ENCODE measurements at places on chromosomes 4 and X. TPM values are rescaled to one million over a fixed set of nuclear protein-coding genes. Genes with fewer than 3 reads are reported as not detected.
A peak's percentile ranks its signal among the peaks of the same experiment; 100 is the strongest.

GRCh38 chrX:71178908-71179307 lies 34.3 kb downstream of the NLGN3 start:
- no peaks in the 10 kb centered on the region for H3K27me3 ChIP-seq
- H3K36me3 ChIP-seq = no peaks in the 10 kb centered on the region
- no peaks in the 10 kb centered on the region for H3K4me1 ChIP-seq
- no peak overlapping the region for H3K27ac ChIP-seq

Gene ZNF732
- total RNA-seq = not detected

DNA sequence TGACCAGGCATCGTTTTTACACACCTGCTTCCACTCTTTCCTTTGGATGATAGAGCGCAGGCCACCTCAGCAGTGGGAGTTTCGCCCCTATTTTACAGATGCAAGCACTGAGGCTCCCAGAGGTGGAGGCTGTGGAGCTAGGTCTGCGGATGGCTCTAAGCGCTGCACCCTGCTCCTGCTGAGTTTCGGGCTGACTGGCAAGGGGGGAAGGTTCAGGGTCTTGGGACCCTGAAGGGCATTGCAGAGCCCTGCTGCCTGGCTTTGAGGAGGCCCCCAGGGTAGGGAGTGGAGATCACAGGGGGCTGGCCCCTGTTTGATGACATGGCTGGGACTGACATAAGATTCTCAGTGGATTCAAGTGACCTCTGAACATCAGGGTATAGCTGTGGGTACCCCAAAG lies 62.8 kb upstream of the NKX1-1 start:
- H3K27ac ChIP-seq = no peak overlapping the region
- no peak for DNase-seq
- H3K4me1 ChIP-seq = peaks cover 4% of the 10 kb centered on the region
- no peaks in the 10 kb centered on the region for H3K36me3 ChIP-seq
- H3K27me3 ChIP-seq = peaks cover 32% of the 10 kb centered on the region
- H3K4me3 ChIP-seq = no peak overlapping the region

DNA sequence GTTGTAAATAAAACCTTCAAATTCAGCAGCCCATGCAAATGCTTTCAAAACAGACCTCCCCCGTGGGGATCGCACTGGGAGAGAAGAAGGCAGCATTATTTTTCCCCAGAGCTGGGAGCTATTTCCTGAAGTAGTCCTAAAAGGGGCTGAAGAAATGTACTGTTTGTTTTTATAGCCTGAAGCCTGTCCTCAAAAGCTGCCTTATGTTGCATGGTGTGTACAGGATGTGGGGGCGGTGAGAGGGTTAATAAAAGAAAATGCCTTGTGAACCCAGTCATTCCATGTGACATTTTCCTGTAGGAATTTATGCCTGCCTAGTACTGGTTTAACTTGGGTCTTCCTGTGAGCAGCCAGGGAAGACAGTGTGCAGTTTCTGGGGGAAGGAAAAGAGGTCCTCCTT lies 144.1 kb downstream of the SOWAHB start:
- H3K4me1 ChIP-seq = peaks cover 11% of the 10 kb centered on the region
- DNase-seq = no peak
- no peaks in the 10 kb centered on the region for H3K27me3 ChIP-seq
- H3K36me3 ChIP-seq = no peaks in the 10 kb centered on the region
- H3K27ac ChIP-seq = peak overlapping the region; percentile 53
- no peak overlapping the region for H3K4me3 ChIP-seq

- H3K4me1 ChIP-seq = peaks cover 7% of the 10 kb centered on the region
- peak overlapping the region; percentile 20 for H3K27ac ChIP-seq
- H3K4me3 ChIP-seq = no peak overlapping the region
- no peaks in the 10 kb centered on the region for H3K36me3 ChIP-seq
- no peak for DNase-seq
Measured at GRCh38 chr4:120052856-120053255, 13.8 kb downstream of the MAD2L1 start.

DNA sequence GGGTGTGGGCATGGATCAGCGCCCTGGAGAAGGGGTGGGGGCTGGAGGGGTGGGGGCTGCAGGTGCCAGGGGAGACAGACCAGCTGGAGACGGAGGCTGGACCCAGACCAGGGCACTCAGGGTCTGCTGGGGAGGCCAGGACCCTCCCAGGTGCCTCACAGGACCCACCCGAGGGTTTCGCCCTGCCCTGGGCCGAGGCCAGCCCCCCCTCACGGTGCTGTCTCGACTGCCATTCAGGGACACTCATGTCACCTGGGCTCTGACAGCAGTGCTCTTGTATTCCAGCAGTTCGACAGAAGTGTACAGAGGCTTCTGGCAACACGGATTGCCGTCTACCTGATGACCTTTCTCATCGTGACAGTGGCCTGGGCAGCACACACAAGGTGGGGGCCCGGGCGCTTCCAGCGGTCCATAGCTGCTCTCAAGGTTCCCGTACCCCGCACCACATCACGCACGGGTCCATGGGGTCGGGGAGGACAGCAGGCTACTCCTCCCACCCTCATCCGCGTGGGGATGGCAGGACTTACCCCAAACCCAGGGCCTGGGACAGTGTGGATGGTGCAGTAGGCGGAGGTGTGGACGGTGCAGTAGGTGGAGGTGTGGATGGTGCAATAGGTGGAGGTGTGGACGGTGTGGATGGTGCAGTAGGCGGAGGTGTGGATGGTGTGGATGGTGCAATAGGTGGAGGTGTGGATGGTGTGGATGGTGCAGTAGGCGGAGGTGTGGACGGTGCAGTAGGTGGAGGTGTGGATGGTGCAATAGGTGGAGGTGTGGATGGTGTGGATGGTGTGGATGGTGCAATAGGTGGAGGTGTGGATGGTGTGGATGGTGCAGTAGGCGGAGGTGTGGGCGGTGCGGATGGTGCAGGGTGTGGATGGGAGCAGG lies 18.1 kb downstream of the TMEM175 start:
- no peak overlapping the region for H3K4me3 ChIP-seq
- H3K4me1 ChIP-seq = no peaks in the 10 kb centered on the region
- no peaks in the 10 kb centered on the region for H3K27me3 ChIP-seq
- no peak overlapping the region for H3K27ac ChIP-seq
- H3K36me3 ChIP-seq = peaks cover 35% of the 10 kb centered on the region

DNA sequence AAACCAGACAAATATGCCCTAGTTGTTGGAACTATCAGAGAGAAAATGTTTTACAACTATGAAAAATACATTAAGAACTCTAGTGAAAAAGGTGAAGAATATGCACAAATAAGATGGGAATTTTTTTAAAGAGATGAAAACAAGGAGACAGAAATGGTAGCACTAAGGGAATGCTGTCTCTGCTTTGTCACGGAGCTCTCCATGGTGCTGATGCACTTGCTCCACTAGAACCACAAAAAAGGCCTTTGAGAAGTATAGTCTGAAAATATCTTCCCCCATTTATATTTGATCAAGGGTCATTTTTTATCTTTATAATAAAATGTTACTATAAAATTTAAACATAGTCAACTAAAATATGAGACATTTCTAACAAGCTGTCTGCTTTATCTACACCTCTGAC lies 1655.5 kb upstream of the AGA start:
- H3K27me3 ChIP-seq = no peaks in the 10 kb centered on the region
- no peak overlapping the region for H3K27ac ChIP-seq
- DNase-seq = no peak
- H3K4me1 ChIP-seq = no peaks in the 10 kb centered on the region

Gene PRDM8
- 0.11 TPM for total RNA-seq

GRCh38 chrX:9458516-9459078 lies 6.3 kb upstream of the TBL1X start:
- H3K27me3 ChIP-seq = no peaks in the 10 kb centered on the region
- no peak overlapping the region for H3K4me3 ChIP-seq
- no peak for DNase-seq

- H3K4me1 ChIP-seq = no peaks in the 10 kb centered on the region
- no peak overlapping the region for H3K27ac ChIP-seq
- no peak overlapping the region for H3K4me3 ChIP-seq
- no peaks in the 10 kb centered on the region for H3K36me3 ChIP-seq
Measured at GRCh38 chrX:106566362-106566761, 45.4 kb upstream of the RADX start.

DNA sequence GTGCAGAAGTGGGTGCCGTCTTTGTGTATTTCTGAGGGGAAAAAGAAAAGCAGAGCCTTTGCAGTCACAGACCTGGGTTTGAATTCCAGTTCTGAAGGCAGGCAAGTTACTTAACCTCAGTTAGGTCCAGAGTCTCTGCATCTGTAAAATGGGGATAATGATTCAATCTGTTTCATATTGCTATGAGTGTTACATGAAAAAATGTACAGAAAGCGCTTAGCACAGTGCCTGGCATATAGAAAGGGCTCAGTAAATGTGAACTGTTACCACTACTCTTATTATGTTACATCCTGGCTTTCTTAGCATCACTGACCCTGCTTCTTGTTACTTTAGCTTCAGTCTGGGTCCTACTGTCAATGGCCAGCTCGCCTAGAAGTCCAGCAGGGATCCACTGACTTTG lies 45.9 kb downstream of the DOCK11 start:
- H3K27me3 ChIP-seq = no peaks in the 10 kb centered on the region
- no peak overlapping the region for H3K4me3 ChIP-seq
- H3K36me3 ChIP-seq = no peaks in the 10 kb centered on the region
- H3K4me1 ChIP-seq = peaks cover 2% of the 10 kb centered on the region

GRCh38 chr4:19694812-19695211 lies 556.9 kb upstream of the SLIT2 start:
- H3K4me1 ChIP-seq = no peaks in the 10 kb centered on the region
- no peaks in the 10 kb centered on the region for H3K36me3 ChIP-seq
- H3K4me3 ChIP-seq = no peak overlapping the region
- DNase-seq = no peak
- H3K27me3 ChIP-seq = no peaks in the 10 kb centered on the region

GRCh38 chr4:57098941-57099340 lies 11.2 kb downstream of the IGFBP7 start:
- DNase-seq = no peak
- no peak overlapping the region for H3K27ac ChIP-seq
- peaks cover 6% of the 10 kb centered on the region for H3K4me1 ChIP-seq

Gene PLK4
- total RNA-seq = 4.7 TPM

- no peaks in the 10 kb centered on the region for H3K27me3 ChIP-seq
- peaks cover 2% of the 10 kb centered on the region for H3K4me1 ChIP-seq
- no peak overlapping the region for H3K4me3 ChIP-seq
- no peaks in the 10 kb centered on the region for H3K36me3 ChIP-seq
Measured at GRCh38 chrX:131801066-131801465, 222.0 kb upstream of the STK26 start.

DNA sequence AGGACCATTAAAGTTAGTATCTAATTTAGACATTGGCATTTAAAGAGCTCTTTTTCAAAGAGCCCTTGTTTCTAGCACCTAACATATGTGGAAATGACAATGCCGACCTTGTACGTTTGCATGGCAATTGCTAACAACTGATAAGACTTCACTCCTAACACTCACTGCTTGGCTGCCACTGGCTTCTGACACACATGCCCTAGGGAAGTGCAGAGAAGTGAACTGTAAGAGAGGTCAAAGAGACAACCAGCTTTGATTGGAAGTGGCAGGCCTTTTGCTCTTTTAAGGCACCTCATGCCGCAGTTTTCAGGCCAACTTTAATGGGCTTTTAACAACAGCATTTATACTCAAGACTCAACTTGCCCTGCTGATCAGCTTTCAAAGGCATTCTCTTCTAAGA lies 158.4 kb downstream of the RAB28 start:
- no peaks in the 10 kb centered on the region for H3K36me3 ChIP-seq
- H3K27me3 ChIP-seq = no peaks in the 10 kb centered on the region
- no peak for DNase-seq
- no peak overlapping the region for H3K4me3 ChIP-seq

Gene BGN
- 65.0 TPM for total RNA-seq

DNA sequence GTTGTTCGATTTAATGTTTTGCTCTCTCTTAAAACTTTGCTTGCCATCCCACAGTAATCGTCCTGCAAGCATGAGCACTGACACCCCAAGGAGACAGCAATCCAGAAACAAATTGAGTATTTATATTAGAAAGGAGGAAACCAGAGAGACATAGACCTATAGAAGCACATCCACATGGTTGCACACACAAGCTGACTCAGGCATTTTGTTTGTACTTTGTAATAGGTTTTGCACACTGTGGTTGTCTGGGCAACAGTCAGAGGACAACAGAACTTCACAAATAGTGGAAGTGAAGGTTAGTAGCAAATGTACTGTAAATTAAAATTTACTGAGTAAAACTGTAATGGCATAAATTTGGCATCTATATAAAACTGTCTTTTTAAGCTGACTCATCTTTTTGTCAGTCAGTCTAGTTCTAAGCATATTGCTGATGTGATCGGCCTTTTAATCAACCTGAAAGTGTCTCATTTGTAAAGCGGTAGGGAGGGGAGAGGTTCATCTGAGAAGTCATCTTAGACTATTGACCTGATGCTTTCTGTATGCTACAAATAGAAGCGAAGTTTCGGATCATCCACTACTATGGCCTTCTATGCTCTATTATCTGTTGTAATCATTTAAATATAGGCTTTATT lies 1624.7 kb downstream of the ARAP2 start:
- no peaks in the 10 kb centered on the region for H3K27me3 ChIP-seq
- no peak for DNase-seq
- H3K36me3 ChIP-seq = no peaks in the 10 kb centered on the region
- no peak overlapping the region for H3K4me3 ChIP-seq

DNA sequence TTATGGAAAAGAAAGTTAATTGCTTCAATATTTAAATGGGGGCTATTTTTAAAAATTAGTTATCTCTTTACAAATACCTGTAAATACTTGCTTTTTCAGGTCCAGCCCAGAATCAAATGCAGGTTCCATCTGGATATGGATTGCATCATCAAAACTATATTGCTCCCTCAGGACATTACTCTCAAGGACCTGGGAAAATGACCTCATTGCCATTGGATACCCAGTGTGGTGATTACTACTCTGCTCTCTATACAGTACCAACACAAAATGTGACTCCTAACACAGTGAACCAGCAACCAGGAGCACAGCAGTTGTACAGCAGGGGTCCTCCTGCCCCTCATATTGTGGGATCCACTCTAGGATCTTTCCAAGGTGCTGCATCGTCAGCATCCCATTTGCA lies 29.2 kb downstream of the SEC24B start:
- no peak for DNase-seq
- H3K4me3 ChIP-seq = no peak overlapping the region
- H3K4me1 ChIP-seq = no peaks in the 10 kb centered on the region
- H3K27ac ChIP-seq = no peak overlapping the region
- no peaks in the 10 kb centered on the region for H3K27me3 ChIP-seq

- H3K27ac ChIP-seq = no peak overlapping the region
- no peaks in the 10 kb centered on the region for H3K36me3 ChIP-seq
- DNase-seq = no peak
- H3K4me3 ChIP-seq = no peak overlapping the region
Measured at GRCh38 chr4:124095621-124096020, 616.9 kb downstream of the ANKRD50 start.

All from upper lobe of left lung (tissue), 6 donors.